ENCODE measurements at places on chromosomes 6 and 20.

GRCh38 chr20:605237-605636 lies 4.9 kb downstream of the TCF15 start:
- DNase-seq, result no peak

GRCh38 chr6:168708984-168709383 lies 268.0 kb downstream of the SMOC2 start:
- no peak for DNase-seq

GRCh38 chr20:25468126-25469075 lies 60.9 kb downstream of the GINS1 start:
- DNase-seq, result no peak

GRCh38 chr6:31037169-31037568 lies 26.9 kb downstream of the MUC22 start:
- no peak for DNase-seq

- no peak for DNase-seq
Observed at GRCh38 chr6:106308985-106309384, 16.6 kb downstream of the ATG5 start.

DNA sequence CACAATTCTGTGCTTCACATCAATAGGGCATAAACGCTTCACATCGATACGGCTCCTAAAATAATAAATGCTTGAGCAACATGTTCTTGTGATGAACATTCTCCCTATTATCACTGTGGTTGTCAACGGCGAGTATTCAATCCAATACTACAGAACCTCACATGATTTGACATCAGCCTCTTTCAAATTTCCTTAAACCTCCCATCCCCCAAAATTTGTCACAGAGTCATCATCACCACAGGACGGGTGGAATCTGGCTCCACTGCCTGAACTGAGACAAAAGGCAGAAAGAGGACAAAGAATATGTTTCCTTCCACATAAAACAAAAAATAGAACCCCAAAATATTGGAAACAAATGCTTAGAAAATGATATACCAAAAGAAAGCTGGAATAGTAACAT lies 7.3 kb downstream of the THEMIS start:
- no peak for DNase-seq

DNA sequence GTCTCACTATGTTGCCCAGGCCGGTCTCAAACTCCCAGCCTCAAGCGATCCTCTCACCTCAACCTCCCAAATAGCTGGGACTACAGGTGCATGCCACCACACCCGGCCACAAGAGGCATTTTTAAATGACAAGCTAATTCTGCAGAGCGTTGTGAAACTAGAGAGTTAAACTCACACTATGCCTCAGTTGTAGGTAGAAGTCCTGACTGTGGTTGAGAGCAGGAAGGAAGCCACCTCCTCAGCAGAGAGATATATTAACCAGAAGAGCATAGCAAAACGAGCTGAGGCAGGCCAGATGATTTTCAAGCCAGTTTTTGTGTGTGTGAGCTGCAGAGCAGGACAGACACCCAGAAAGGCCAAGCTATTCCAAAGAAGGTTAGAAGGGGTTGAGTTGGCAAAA lies 150.3 kb downstream of the MBOAT1 start:
- DNase-seq, result no peak

- no peak for DNase-seq
Observed at GRCh38 chr20:63587776-63588591, 13.9 kb upstream of the HELZ2 start.

DNA sequence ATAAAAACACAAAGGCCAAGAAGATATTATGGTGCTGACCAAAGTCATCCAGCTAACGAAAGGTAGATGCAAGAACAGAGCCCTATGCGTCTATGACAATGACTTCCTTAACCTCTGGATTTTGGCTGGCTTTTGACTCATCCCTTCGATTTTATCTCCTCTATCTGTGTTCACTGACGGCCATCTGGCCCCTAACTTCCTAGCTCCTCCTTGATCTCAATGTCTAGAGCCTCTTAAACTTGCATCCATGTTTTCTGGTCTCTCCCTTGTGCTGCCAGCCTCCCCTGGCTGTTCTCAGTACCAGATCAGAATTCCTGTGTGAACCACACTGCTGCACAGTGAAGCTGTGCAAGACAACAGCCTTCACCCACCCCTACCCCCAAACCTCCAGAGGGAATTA lies 452.9 kb downstream of the UTRN start:
- DNase-seq, result no peak

DNA sequence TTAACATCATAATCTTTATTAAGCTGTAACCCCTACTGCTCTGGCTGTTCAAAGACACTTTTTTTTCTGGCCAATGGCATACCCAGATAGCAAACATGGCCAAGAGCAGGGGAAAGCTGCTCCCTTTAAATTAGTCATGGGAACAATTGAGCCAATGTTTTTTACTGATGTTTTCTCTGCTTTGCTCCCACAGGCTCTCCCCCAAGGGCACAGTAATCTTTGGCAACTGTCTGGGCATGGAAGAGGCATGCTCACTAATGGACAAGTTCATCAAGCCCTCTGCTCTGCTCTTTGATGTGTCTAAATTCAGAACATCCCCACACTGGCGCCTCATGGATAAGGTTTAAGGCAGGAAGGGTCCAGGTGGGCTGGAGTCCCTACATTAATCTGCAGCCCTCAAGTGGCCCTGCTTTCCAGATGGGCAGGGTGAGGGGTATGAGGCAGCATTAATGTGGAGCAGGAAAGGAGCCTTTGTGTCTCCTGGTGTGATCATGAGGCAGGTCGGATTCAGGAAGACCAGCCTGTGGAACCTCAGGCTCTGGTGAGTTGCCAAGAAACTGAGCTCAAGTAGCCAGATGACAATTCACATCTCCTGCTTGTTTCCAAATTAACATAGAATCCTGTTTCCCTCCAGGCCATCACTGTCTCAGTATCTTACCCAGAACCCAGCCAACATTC lies 227.0 kb upstream of the CST7 start:
- no peak for DNase-seq

DNA sequence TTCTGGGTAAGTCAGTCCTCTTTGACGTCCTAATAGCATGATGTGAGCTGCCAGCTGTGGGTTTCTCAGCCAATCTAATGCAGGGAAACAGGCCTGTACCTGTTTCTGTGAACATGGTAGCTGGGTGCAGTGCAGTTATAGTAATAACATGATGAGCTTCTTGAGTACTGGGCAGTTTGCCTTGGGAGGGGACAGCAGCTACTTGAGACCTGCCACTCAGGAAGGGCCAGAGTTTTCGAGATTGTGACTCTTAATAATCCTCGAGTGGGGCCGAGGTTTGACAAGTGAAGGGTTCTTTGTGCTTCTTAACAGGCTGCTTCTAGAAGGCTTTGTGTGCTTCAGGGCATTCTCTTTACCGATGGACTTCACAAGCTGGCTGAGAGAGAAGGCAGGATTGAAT lies 180.1 kb downstream of the JARID2 start:
- DNase-seq, result no peak

- DNase-seq, result no peak
Observed at GRCh38 chr6:151014404-151015100, 149.1 kb downstream of the MTHFD1L start.

DNA sequence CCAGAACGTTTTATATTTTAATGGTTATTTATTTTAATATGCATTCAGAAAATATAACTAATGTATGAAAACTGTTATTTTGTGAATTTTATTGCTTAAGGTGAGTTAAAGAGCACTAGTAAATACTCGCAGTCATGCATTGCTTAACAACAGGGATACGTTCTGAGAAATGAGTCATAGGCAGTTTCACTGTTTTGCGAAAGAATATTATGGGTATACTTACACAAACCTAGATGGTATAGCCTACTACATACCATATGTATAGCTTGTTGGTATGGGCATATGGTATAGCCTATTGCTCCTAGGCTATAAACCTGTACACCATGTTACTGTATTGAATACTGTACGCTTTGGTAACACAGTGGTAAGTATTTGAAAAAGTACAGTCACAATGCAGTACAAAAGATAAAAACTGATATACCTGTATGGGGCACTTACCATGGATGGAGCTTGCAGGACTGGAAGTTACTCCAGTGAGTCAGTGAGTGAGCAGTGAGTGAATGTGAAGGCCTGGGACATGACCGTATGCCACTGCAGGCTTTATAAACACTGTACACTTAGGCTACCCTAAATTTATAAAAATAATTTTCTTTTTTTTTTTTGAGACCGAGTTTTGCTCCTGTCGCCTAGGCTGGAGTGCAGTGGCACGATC lies 38.5 kb downstream of the ARFGEF2 start:
- no peak for DNase-seq

DNA sequence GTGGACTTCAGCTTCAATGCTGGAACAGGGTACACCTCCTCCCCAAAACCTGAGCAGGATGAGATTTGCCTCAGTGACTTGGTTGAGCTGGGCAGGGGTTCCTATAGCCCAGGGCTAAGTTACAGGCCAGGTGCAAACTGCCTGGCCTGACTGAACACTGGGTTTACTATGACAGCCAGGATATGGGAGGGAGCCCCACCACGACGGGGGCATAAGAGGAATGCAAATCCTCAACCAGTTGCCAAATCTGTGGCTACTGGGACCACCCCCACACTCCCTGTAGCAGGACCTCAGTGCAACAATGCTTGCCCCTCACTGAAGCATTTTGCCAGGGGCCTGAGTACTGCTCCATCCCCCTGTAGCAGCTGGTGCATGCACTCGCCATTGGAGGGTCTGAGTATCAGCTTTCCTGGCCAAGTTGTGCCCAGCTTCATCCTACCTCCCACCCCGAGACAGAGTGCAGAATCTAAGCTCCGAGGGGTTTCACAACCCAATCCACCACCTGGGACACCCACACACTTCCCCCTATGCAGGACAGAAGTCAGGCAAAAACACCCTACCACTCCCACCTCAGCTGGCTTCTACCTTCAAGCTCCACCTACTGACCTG lies 27.6 kb downstream of the TREML4 start:
- no peak for DNase-seq

DNA sequence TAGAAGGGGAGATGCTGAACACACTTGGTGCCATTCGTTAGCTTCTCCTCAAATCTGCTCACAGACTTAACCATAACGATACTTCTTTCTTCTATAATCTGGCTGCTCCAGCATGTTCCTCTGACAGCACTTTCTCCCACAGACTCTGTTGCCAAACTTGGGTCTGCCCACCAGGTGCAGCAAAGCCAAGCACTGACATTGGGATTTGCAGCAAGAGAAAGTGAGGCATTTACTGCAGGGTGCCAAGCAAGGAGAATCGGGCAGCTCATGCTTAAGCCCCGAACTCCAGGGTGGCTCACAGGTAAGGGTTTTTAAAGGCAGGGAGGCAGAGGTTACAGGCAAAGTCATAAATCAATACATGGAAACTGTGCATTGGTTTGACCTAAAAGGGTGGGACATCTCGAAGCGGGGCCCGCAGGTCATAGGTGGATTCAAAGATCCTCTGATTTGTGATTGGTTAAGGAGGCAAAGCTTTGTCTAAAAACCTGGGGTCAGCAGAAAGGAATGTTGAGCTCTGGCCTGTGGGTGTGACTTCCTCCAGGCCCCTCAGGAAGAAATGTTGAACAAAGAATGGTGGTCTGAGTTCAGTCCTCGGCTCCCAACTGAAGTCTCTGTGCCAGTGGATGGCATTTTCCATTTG lies 25.1 kb upstream of the PNPLA1 start:
- DNase-seq, result no peak

DNA sequence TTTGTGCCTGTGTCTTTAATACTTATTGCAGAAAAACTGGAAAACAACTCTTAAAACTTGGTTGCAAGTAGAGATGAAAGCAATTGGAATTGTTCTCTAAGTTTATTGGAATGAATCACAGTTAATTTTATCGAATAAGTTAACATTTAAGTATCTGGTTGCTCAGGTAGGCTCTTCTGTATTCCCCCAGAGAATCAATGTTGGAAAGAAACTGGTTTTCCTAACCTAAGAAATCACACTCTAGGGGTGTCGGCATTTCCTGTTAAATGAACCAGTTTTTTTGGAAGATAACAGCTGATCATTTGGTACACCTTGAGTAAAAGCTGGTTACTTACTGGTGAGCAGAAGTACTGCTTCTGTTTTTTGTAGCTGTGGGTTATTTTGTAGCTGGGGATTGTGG lies 5.2 kb downstream of the TFAP2C start:
- no peak for DNase-seq

DNA sequence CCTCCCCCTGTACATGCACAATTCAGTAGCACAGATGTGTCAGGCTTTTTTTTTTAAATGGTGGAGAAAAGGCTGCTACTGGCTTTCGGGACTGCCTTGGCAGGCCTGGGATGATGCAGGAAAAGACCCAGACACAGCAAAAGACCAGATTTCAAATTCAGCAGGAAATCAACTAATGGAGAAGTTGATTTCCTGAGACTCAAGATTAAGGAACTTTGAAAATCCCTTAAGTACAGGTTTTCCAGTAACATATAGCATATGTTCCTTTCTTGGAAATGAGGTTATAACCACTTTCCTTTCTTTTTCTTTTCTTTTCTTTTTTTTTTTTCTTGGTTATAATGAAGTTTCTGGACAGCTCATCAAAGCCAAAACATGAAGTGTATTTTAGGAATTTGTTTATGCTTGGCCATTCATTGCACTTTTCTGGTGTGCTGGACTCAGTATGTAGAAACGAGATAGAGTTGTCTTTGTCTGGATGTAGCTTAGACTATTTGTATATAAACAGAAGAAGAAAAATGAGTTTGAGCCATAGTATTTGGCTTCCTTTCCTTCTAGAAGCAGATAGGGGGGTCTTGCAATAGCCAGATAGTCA lies 119.4 kb downstream of the SASH1 start:
- no peak for DNase-seq

- no peak for DNase-seq
Observed at GRCh38 chr6:40640599-40641227, 53.5 kb upstream of the LRFN2 start.

DNA sequence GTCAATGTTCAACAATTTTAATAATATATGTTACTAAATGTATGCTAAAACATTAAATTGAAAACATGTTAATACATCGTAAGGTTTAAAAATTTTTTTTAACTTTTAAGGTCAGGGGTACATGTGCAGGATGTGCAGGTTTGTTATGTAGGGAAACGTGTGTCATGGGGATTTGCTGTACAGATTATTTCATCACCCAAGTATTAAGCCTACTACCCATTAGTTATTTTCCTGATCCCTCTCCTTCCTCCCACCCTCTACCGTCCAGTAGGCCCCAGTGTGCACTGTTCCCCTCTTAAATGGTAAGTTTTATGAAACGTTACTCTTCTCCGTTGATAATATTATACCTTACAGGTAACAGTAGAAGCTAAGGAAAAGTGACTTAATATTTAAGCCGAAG lies 15.8 kb downstream of the PDE7B start:
- DNase-seq, result no peak

- no peak for DNase-seq
Observed at GRCh38 chr6:125104425-125104824, 49.1 kb upstream of the TPD52L1 start.

DNA sequence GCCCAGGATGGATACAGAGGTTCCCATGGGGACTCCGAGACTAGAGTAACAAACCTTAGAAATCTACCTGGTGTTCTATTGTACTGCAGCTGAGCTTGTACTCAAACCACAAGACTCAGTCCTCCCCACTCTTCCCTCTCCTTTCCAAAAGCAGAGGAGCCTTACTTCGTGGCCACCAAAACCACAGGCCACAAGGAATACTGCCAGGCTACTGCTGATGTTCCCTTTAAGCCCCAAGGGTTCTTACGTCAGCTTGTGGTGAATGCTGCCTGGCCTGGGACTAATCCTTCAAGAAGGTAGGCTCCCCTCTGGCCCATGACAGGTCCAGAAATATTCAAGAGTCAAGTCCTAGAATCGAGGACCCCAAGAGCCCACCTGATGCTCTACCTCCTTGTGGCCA lies 10.5 kb upstream of the DEFB128 start:
- DNase-seq, result no peak
